BJ (cell line): ENCODE measurements at places on chromosomes 16 and 17.

- DNase-seq: no peak
These were observed 115.8 kb downstream of the GSG1L start for GRCh38 chr16:27947696-27948095.

- DNase-seq: no peak
These were observed 603.7 kb downstream of the MAF start for GRCh38 chr16:78996790-78997189.

DNA sequence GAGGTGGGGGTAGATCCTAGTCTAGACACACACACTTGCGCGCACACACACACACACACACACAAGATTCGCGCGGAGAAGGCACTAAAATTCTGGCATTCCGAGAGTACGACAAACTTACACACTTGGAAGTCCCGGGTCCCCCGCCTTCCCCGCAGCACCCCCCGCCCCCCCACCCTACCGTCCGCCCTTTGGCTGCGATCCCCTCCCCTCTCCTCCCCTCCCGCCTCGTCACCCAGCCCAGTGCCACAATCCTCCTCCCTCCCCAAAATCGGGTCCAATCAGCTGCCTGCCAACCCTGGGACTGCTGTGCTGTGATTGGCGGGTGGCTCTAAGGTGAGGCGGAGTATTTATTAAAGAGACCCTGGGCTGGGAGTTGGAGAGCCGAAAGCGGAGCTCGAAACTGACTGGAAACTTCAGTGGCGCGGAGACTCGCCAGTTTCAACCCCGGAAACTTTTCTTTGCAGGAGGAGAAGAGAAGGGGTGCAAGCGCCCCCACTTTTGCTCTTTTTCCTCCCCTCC, at the start of gene SOX9:
Gene SOX9, plus strand, starts transcription at position 379 of the 522 bp plus-strand sequence. CDS start 372 bp downstream, outside the sequence.
- DNase-seq: peak; percentile 53

GRCh38 chr16:79677799-79678530, 77.4 kb upstream of the MAF start:
- DNase-seq: no peak

- DNase-seq: no peak
These were observed 8.1 kb downstream of the PHB1 start for GRCh38 chr17:49406421-49407061.

GRCh38 chr17:70881093-70881492, 711.8 kb downstream of the KCNJ2 start:
- no peak for DNase-seq

- DNase-seq: no peak
These were observed 826.9 kb upstream of the CDH8 start for GRCh38 chr16:62863139-62863538.
